ENCODE measurements at places on chromosomes 5 and 9.

GRCh38 chr5:69202497-69202896 is 13.1 kb downstream of the CENPH start:
- no peak for DNase-seq

DNA sequence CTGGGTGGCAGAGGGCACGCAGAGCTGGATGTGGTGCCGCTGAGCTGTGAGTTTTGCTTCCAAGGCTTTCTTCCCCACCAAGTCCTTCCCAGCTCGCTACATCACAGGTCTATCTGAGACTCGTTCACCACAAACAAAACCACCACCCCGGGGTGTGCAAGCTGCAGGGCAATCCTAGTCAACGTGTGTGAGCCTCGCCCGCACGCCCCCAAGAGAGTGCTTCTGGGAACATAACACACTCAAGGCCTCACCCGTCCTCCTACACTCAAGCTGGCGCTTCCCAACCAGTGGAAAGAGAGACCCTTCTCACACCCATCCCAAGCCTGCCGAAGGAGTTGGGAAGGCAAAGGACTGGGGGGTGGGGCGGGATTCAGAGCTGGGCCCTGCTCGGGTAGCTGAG is 10.6 kb downstream of the SNAPC4 start:
- no peak for DNase-seq

DNA sequence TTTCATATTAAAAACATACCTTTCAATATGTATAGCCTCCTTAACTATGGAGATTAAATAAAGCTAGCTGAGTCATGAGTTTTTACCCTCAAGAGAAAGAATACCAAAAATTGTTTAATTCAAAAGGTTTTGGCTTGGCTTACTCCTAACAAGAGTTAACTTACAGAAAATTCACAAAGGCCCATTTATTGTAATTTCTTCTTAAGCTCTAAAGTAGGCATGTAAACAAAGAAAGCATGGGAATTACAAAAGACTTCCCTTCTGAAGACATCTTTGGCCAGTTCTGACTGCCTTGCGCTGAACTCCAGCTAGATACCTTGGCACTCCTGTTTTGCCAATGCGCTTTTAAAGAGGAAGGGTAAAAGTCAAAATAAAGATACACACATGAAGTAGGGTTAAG is 28.2 kb downstream of the PUM3 start:
- DNase-seq, result no peak

- no peak for DNase-seq
These were observed 7.4 kb upstream of the AGGF1 start for GRCh38 chr5:77022511-77023417.

- DNase-seq, result no peak
These were observed 176.3 kb downstream of the MACROH2A1 start for GRCh38 chr5:135222771-135223170.
